ENCODE measurements at places on chromosomes 6 and 20.

- DNase-seq: peak; percentile 53
Measured at GRCh38 chr6:10409731-10410206, 5.1 kb downstream of the TFAP2A start.

GRCh38 chr20:39107741-39108140 is 145.6 kb downstream of the DHX35 start:
- peak; percentile 44 for DNase-seq

- no peak for DNase-seq
Measured at GRCh38 chr6:156803353-156803752, 26.2 kb downstream of the ARID1B start.

- no peak for DNase-seq
Measured at GRCh38 chr20:33918662-33919061, 75.0 kb upstream of the RALY start.

GRCh38 chr6:33746036-33746600 is 587 bp downstream of the IP6K3 start:
- peak; percentile 72 for DNase-seq

DNA sequence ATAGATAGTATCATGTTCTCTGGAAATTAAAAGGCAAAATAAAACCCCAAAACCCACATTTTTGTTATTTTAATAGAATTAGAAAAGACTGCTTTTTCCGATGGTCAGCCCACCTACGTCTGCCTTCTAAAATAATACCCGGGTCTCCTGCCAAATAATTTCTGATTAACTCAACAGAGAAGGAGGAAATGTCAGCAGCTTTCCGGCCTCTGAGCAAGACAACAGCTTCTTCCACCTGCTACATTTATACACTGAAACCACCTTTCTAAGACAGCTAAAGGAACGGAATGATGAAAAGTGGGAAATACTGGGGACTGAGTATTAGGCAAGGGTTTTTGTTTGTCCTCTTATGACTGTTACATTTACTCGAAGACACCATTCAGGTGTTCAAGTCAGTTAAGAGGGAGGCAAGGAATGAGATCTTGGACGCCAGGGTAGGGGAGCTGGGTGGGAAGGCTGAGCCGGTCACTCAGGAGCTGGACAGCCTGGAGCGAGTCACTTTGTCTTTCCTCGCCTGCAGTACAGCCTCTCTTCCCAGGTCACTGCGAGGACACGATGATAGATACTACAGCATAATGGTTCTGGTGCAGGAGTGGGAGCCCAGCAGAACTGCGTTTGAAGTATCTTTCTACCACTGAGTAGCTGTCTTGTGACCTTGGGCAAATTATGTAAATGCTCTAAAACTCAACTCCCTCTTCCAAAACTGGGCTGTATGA is 96.3 kb upstream of the QKI start:
- no peak for DNase-seq

- DNase-seq: no peak
Measured at GRCh38 chr6:20117474-20117873, 94.8 kb downstream of the MBOAT1 start.

DNA sequence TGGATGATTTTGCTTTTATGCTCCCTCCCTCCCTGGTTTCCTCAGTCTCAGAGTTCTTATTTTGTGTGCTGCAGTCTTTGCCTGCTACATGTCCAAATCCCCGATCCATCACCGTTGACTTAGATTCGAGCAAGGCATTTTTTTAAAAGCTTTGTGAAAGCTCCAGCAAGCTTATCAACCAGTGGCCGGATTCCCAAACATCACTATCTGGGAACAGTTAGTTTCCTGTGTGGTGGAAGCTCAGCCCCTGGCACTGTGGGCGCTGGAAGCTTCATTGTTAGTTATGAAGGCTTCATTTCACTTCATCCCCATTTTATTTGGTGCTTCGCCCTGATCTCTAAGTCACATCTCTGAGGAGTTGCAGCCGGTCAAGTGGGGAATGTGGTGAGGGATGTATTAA is 44.7 kb downstream of the DEK start:
- DNase-seq: no peak

DNA sequence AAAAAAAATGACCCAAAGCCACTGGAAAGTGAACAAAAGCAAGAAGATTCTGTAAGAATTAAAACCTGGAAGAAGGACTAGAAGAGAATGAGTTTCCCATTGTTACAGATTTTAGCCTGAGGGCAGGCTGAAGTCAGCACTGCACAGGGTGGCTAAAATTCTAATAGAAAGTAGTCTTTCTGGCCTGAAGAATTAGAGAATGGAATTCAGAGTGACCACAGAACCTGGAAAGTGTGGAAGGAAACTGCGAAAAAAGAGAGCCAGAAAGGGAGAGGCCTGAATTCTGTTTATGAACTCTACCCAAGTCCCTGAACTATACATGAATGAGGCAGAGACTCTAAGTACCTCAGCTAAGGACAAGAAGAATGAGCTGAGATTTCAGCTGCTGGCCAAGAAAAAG is 38.9 kb upstream of the FILIP1 start:
- peak; percentile 51 for DNase-seq

GRCh38 chr20:37737826-37738420 is 44.1 kb downstream of the CTNNBL1 start:
- no peak for DNase-seq

GRCh38 chr6:116180375-116180774 is 54.4 kb upstream of the COL10A1 start:
- DNase-seq: no peak

- DNase-seq: no peak
Measured at GRCh38 chr20:56372850-56373249, 14.1 kb downstream of the FAM210B start.

GRCh38 chr6:52389626-52390360 is 27.8 kb downstream of the PAQR8 start:
- peak; percentile 73 for DNase-seq

DNA sequence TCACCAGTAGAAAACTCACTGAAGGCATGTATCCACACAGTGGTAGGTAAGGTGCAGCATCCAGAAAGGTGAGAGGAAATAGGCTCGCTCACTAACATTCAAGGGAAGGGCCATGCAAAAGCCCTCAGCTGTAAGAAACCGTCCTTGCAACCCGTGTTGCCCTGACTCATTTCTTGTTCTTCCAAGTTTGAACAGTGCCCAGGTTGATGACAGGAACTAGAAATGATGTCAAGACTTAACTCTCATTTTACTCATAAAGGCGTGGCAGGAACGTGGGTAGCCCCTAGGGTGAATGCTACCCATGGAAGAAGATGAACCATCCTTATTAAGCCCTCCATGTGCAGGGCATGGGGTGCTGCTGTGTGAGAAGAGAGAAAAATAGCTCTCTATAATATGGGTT is 187.6 kb downstream of the CD83 start:
- peak; percentile 7 for DNase-seq

DNA sequence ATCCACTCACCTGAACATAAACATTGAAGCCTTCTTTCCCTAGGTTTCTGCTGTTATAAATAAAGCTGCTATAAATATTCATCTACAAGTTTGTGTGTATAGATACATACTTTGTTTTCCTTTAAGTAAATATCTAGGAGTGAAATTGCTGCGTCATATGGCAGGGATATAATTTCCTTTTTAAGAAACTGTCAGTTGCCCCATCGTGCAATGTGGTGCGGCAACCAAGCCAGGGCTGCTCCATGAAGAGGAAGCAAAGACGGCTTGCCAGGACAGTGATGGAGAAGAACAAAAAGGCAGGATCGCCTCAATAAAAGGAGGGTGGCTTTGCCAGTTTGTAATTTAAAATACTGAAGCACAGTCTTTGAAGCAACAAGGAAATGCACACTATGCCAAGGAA is 36.6 kb downstream of the CITED2 start:
- DNase-seq: no peak

- no peak for DNase-seq
Measured at GRCh38 chr20:31923388-31924331, 28.2 kb downstream of the PDRG1 start.

GRCh38 chr6:43170417-43170930 is 595 bp upstream of the SRF start:
- peak; percentile 90 for DNase-seq

GRCh38 chr6:156647991-156648390 is 129.2 kb upstream of the ARID1B start:
- DNase-seq: no peak

DNA sequence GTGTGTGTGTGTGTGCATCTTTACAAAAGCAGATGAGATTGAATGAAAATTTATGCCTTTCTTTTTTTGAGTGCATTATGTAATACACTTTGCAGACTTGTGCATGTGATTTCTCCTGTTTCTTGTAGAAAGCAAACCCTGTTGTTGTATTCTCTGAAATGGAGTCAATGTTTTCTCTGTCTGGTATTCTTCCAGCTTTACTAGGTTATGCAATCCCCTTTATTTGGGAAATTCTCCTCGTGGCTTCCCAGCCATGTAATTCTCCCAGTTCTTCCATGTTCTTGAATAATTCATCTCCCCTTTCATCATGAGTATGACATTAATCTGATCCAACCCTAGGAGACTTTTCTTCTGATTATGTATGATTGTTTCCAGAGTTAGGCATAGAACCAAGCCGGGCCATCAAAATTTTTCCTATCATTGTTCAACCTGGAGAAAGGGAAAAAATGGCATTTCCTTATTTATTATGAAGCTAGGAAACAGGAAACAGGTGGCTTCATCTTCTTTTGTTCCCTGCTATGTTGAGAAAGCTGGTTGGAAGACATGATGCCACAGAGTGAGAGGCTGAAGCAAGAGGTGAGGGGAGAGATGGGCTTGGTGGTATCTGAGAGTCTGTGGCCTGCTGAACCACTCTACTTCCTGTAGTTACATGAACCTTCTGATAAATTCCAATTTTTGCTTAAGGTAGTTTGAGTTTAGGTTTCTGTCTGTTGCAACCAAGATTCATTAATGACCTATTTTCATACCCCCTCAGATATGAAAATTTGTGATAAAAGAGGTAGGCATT is 68.8 kb downstream of the PRL start:
- no peak for DNase-seq

- peak; percentile 56 for DNase-seq
Measured at GRCh38 chr6:143279385-143279784, 171.1 kb downstream of the ADAT2 start.

GRCh38 chr20:47137231-47137870 is 219.1 kb downstream of the ZMYND8 start:
- peak; percentile 61 for DNase-seq

DNA sequence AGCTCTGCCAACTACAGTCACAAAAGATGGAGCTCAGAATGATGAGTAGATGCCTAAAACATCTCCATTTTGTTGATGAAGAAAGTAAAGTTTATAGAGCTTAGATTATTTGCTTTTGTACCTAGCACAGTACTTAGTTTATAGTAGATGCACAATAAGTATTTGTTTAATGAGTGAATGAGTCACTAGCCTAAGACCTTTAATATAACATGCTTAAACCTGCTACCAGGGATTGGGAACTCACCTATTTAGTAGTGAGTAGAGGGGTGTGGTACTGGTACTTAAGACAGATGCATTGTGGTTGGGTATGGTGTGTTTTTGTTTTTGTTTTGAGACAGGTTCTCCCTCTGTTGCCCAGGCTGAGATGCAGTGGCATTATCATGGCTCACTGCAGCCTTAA is 35.8 kb downstream of the TRIM38 start:
- DNase-seq: no peak

DNA sequence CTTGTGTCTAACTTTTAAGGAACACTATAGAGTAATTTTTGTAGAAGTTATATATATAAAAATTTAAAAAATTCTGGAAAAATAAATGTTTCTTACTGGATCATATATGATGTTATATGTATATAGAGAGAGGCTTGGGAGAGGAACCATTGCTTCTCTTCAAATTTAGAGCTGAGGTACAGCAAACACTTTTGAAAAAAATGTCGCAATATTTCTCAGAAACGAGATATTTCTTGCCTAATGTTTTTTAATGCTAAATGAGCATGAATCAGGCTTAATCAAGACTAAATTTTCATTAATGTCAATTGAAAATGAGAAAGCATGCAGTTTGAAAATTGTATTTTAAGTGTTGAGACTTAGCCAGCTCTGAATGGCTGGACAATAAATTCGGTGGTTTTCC is 2.6 kb downstream of the PKIB start:
- no peak for DNase-seq

DNA sequence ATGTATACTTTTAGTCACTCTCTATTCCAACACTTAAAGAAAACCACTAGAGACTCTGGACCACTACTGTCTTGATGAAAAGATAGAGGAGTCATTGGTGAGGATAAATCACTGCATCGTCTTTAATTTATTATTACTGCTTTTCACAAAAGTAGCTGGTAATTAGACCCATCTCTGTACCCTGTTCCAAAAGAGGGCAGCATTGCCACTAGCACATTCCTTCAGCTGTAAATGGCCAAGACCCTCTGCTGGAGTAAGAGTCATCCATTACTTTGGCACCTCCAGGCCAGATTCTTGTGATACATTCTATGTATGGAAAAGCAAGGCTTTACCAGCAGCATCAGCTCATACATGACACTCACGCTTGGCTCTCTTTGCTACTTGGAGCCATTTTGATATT is 49.5 kb upstream of the PREP start:
- no peak for DNase-seq

DNA sequence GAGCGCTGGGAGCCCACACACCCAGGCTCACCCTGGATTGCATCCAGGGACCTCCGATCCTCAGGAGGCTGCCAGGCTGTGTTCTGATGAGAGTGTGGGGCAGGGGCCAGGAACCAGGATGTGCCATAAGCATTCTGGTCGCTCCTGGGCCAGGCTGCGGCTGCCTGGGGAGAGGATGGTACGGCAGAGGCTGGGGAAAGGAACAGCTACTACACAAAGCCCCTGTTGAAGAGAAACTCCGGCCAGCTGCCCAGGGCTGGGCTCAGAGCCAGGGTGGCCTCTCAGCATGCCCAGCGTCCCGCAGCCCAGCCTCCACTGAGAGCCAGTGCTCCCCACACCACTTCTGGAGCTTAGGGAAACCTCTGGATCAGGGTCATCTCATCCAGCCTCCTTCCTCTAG is 21.7 kb upstream of the OCSTAMP start:
- DNase-seq: no peak

DNA sequence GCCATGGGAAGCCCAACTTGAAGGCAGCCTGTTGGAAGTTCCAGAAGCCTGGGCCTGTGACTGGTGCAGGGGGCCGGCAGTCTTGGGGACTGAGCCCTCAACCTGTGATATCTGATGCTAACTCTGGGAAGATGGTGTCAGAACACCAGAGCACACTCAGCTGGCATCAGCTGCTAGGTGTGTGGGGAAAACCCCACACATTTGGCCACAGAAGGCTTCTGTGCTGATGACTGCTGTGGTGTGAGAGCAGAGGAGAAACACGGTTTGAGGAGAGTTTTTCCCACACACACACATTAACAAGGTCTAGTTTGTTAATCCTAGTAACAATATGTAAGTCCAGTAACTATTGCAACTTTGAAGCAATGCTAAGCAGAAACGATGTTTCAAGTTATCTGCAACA is 78.0 kb downstream of the PSMB1 start:
- no peak for DNase-seq

All from ELR (cell line).